Right forelimb (tissue), 1 donor: ENCODE measurements at places on chromosomes 3 and 15.

- no peak for DNase-seq
Observed at GRCh38 chr3:128322030-128323022, 144.4 kb downstream of the DNAJB8 start.

DNA sequence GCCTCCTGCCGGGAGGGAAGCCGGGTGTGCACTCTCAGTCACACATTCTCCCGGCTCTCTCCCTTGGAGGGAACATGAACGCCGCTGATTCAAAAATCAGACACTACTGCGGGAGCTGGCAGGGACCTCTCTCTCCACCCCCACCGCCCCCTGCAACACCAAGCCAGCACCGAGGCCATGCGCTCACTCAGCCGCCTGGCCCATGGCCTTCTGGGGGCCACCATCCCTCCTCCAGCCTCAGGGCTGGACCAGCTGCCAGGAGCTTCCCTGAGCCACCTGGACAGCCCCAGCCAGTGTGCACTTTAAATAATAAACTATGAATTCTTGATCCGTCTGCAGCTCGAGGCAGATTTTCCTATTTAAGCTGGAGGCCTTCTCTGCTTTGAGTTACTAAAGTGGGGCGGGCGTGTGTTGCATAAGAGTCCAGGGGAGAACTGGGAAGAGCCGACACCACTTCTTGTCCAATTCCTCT is 30.6 kb downstream of the ADAMTS17 start:
- peak; percentile 90 for DNase-seq

- no peak for DNase-seq
Observed at GRCh38 chr3:172651936-172652625, 58.8 kb downstream of the NCEH1 start.

DNA sequence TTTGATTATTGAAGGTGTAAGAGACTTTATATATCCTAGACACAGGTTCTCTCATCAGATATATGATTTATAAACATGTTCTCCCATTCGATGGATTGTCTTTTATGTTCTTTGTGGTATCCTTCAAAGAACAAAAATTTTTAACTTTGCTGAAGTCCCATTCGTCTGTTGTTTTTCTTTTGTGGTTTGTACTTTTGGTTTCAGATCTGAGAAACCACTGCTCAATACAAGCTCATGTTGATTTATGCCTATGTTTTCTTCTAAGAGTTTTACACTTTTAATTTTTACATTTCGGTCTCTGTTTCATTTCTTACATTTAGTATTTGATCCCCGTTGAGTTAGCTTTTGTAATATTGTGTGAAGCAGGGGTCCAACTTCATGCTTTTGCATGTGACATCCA is 103.3 kb upstream of the SPRED1 start:
- DNase-seq, result no peak

DNA sequence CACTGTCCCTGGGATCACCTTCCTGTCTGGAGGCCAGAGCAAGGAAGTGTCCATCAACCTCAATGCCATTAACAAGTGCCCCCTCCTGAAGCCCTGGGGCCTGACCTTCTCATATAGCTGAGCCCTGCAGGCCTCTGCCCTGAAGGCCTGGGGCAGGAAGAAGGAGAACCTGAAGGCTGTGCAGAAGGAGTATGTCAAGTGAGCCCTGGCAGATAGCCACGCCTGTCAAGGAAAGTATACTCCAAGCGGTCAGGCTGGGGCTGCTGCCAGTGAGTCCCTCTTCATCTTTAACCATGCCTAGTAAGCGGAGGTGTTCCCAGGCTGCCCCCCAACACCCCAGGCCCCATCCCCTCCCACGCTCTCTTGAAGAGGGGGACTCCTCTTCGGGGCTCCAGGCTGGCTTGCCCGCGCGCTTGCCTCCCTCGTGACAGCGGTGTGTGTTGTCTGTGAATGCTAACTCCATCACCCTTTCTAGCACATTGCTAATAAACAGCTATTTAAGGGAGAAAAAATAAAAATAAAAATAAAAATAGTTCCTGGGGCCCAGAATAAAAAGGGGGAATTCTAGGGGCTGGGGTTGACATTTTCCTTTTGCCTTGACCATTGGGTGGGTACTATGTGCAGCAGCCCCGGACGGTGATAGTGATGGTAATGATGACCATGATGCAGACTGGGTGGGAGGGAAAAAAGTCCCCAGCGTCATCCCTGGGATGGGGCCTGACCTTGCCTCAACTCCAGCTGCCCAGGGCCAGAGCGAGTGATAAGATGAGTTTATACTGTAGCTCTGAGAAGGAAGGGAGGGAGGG is 3.3 kb upstream of the ALAS1 start:
- no peak for DNase-seq

DNA sequence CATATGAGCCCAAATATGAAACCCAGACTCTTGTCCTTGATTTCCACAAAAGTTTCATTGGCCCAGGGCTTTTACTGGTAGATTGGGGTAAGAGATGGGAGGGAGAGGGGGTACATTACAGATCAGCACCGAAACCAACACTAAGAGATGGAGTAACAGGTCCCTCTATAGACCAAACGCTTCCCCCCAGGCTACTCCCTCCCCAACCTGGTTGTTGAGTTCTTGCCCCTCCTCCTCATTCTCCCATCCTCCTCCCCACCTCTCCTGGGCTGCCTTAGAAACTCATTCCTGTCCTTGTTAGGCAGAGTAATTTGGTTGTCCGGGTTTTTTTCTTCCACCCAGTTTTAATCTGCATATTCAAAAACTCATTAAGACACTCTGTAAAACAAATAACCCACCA is 74.1 kb downstream of the MESD start:
- DNase-seq, result no peak

DNA sequence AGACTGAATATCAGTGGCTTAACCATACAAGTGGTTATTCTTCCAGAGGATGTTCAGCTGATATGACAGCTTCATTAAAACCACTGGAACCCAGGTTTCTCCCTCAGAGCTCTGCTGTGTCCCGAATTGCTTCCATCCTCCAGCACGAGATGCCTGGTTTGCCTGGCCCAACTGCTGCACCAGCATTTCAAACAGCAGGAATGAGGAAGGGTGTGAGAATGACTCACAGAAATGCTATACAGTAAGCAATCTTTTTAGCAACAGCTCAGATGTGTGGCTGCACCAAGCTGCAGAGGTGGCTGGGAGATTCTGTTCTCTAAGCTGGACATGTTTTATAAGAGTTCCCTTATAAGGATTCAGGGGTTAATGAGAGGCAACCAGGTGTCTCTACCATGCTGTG is 271.0 kb downstream of the GABRG3 start:
- no peak for DNase-seq

DNA sequence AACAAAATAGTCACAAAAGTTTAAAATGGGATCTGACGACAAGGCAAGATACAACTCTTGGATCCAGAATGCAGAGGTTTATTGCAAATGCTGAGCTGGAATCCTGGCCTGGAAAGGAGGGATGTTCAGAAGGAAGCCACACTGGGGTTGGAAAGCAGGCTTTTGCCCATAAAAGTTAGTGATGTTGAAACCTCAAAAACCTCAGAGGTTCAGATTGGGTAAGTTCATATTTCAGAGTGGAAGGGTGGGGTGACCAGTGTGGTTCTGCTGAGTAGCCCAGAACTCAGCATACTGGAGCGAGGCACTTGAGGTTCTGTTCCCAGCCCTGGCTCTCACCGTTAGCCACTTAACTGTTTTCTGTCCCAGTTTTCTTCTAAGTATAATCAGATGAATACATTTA is 114.0 kb upstream of the OSTN start:
- DNase-seq, result no peak

DNA sequence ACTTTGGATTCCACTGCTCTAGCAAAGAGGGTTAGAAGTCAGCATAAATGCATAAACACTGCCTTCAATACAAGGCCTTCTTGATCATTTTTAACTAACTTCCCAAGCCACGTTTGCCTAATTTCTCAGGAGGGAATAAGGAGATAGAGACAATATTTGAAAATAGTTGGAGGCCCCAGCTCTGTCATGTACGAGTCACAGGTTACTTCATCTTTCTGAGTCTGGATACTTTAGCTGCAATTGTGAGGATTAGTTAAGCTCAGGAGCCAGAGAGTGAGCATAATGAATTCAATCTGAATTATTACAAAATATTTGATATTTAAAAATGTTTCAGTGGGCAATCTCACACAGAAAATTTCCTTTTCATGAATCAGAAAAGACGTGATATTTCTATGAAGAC is 298.9 kb downstream of the SHOX2 start:
- no peak for DNase-seq

DNA sequence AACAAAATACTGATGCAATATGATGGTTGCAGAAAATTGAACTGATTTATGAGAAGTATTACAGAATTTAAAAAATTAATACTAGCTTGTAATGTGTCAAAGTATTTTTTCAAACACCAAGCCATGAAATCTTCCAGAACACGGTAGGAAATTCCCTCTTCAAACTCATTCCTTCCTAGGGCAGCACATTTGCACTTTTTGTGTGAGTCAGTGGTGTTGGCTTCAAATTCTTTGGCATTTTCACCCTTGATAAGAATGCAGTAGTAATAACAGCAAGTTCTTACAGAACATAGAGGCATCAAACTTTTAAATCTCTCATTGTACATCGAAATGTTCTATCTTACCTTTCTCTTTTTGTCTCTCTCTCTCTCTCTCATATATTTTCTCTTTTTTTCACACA is 191.8 kb downstream of the CGGBP1 start:
- no peak for DNase-seq

- DNase-seq, result no peak
Observed at GRCh38 chr3:190089711-190090110, 31.0 kb downstream of the P3H2 start.

- no peak for DNase-seq
Observed at GRCh38 chr3:4425707-4426106, 41.4 kb downstream of the SUMF1 start.
